ENCODE measurements at places on chromosomes 13 and 19.

GRCh38 chr13:45773944-45774343, 71.8 kb downstream of the CBY2 start:
- no peak for DNase-seq

- DNase-seq: peak; percentile 20
Observed at GRCh38 chr19:38134540-38135149, 89.4 kb downstream of the DPF1 start.

DNA sequence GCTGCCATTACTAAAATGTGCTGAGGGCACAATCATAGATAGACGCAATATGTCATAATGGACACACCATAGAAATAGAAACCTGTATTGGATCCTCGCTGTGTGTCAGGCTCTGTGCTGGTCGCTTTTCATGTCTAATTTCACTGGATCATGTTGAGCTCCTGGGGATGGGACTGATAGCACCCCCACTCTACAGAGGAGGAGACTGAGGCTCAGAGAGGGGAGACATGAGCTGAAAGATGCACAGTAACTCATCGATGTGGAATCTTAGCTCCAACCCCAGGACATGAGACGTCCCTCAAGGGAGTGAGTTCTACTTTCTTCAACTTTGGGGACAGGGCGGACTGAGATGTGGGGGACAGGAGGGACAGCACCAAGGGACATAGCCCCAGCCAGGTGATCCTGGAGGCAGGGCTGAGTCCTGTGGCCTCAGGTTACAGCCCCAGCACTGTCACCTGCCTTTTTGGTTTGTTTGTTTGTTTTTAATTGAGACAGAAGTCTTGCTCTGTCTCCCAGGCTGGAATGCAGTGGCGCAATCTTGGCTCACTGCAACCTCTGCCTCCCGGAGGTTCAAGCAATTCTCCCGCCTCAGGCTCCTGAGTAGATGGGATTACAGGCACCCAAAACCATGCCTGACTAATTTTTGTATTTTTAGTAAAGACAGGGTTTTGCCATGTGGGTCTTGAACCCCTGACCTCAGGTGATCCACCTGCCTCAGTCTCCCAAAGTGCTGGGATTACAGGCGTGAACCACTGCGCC, 6.6 kb upstream of the GIPC1 start:
- no peak for DNase-seq

- DNase-seq: no peak
Observed at GRCh38 chr13:48896312-48896711, 79.4 kb upstream of the FNDC3A start.

GRCh38 chr19:11581740-11582139, 4.3 kb upstream of the ACP5 start:
- no peak for DNase-seq

DNA sequence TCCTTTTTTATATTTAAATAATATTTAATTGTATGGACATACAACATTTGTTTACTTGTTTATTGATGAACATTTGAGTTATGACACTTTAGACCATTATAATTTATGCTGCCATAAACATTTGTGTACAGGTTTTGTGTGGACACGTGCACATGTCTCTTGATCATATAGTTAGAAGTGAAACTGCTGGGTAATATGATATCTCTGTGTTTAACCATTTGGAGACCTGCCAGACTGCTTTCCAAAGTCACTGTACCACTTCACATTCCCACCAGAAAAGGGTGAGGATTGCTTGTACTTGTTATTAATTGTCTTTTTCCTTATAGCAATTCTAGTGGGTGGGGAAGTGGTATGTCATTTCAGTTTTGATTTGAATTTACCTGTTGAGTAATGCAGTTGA, 145.6 kb upstream of the KLHL1 start:
- DNase-seq: no peak

DNA sequence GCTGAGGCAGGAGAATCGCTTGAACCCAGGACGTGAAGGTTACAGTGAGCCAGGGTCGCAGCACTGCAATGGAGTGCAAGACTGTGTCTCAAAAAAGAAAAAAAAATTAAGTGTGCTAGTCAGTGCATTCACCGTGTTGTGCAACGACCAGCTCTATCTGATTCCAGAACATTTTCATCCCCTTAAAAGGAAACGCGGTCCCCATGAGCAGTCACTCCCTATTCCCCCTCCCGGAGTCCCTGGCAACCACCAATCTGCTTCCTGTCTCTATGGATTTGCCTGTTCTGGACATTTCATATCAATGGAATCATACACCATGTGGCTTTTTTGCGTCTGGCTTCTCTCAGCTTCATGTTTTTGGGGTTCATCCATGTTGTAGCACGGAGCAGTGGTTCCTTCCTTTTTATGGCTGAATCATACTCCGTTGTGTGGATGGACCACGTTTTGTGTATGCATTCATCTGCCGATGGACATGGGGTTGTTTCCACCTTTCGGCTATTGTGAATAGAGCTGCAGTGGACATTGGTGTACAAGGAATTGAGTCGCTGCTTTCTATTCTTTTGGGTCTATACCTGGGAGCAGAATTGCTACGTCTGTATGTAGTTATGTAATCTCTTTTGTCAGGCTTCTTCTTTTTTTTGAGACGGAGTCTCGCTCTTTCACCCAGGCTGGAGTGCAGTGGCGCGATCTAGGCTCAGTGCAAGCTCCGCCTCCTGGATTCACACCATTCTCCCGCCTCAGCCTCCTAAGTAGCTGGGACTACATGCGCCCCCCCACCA, 19.8 kb downstream of the MYO9B start:
- no peak for DNase-seq

DNA sequence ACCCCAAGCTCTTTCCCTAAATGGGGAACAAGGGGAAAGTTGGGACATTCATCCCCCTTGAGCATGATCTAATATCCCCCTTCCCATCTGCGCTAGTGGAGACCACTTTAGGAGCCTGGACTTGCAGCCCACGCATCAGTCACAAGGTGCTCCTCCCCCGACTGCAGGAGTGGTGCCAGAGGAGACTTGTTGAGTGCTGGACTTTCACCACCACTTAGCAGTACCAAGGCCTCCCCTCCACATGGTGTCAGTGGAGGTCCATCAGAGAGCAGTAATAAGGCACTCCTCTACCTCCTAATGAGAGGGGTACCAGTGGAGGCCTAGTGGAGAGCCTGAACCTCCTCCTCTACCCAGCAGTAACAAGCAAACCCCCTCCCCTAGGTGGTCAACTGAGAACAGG, 22.5 kb downstream of the CAB39L start:
- DNase-seq: no peak

- no peak for DNase-seq
Observed at GRCh38 chr19:40400559-40400958, 10.6 kb upstream of the HIPK4 start.

DNA sequence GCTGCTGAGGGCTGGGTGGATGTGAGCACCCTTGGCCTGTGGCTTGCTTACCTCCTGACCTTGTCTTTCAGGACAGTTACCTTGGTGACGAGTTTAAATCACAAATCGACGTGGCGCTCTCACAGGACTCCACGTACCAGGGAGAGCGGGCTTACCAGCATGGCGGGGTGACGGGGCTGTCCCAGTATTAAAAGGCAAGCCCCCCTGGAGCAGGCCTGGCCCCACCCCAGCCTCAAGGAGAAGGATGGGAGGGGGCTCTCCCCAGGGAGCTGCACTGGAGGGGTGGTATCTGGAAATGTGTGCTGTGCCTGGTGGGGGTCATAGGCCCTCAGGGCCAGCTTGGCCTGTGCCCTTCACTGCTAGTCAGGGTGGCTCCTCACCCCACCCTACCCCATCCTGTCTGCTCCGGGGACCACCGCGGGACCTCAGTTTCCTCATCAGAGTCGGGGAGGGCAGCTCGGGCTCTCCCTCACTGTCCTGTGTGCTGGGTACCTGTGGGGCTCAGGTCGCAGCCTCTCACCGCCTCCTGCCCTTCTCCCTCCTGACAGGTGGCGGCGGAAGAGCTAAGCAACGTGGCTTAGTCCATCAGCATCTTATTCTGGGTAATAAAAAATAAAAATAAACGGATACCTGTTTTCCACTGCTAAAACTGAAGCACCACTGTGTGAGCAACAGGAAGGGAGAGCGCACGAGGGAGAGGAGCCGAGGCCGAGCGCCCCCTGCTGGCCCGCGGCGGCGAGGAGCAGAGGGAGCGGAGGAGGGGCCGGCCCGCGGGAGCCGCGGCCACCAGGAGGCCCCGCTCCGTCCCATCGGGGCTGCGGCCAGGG, 29.8 kb downstream of the CERS1 start:
- DNase-seq: no peak

DNA sequence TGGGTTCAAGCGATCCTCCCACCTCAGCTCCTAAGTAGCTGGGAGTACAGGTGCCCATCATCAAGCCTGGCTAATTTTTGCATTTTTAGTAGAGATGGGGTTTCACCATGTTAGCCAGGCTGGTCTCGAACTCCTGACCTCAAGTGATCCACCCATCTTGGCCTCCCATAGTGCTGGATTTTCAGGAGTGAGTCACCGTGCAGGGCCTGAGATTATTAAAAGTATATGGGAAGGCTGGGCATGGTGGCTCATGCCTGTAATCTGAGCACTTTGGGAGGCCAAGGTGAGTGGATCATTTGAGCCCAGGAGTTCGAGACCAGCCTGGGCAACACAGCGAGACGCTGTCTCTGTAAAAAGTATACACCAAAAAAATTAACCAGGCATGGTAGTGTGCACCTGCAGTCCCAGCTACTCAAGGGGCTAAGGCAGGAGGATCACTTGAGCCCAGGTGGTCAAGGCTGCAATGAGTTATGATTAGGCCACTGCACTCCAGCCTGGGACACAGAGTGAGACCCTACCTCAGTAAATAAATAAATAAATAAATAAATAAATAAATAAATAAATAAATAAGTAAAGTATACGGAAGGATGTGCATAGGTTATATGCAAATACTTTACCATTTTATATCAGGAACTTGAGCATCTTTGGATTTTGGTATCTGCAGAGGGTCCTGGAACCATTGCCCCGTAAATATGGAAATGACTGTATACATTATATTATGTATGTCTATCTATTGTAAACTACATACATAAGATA, 854 bp downstream of the IL12RB1 start:
- DNase-seq: no peak

DNA sequence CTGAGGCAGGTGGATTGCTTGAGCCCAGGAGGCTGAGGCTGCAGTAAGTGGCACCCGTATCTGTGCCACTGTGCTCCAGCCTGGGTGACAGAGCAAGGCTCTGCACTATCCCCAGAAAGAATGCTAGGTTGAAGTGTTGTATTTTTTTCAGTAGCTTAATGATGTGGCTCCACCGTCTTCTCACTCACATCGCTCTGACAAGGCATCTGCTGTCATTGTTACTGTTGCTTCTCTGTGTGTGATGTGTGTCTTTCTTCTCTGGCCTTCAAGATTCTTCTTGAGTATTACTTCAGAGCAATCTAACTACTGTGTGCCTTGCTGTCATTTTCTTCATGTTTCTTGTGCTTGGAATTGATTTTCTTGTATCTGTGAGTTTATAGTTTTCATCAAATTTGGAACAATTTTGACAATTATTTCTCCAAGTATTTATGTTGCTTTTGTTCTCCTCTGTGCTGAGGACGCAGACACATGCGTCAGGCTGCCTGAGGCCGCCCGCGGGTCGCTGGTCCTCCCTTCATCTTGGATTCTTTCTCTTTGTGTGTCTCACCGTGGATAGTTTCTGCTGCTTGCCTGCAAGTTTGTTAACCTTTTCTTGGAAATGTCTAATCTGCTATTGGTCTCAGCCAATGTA, 10.8 kb downstream of the ADPRHL1 start:
- no peak for DNase-seq

GRCh38 chr13:114268344-114269280, 12.8 kb upstream of the UPF3A start:
- DNase-seq: no peak

GRCh38 chr13:102510072-102510471, 86.7 kb upstream of the TPP2 start:
- no peak for DNase-seq

DNA sequence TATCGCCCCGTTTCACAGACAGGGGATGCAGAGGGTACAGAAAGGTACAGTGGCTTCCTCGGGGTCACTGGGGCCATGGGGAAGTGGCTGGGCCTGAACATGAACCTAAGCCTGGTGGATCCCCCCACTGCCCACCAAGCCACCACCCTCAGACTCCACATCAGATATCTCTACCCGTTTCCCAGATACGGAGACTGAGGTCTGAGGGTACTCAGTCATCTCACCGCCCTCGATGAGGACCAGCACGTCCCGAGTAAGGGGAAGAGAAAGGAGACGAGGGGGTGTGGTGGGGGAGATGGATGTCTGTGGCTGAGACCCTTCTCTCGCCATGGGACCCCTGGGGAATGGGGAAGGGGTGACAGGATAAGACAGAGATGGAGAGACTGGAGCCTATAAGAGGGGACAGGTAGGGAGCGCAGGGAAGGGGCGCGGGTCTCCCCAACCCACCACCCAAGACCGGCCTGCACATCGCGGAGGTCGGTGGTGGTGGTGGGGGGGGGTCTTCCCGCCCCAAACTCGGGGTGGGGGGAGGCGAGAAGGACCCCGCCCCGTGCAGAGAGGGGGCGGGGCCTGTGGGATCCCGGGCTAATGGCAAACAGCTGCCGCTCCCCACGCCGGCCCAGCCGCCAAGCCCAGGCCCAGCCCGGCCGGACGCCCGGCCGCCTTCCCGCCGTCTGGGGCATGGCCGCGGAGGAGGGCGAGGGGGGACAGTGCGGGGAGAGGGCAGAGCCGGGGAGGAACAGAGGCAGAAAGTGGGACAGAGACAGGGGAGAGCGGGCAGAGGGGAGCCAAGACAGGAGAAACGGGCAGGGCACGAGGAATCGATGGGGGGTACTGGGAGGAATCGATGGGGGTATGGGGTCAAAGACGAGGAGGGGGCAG, 698 bp downstream of the KANK2 start:
- DNase-seq: no peak

DNA sequence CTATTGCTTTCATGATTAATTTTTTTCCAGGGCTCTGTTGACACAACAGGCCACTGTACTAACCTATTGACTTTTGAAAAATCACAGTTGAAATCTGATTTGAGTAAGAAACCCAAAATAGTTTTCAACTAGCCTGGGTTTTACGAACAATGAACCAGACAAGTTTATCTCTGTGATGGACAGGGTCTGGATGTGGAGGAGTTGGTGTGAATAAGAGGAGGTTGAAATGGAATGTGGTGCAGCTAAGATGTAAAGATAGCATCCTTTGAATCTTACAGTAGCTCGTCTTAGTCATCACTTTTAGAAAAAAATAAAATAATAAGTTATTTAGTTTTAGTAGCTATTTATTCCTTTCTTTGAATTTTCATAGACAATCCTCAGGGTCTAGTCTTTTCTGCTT, 8.3 kb upstream of the OXGR1 start:
- DNase-seq: no peak

DNA sequence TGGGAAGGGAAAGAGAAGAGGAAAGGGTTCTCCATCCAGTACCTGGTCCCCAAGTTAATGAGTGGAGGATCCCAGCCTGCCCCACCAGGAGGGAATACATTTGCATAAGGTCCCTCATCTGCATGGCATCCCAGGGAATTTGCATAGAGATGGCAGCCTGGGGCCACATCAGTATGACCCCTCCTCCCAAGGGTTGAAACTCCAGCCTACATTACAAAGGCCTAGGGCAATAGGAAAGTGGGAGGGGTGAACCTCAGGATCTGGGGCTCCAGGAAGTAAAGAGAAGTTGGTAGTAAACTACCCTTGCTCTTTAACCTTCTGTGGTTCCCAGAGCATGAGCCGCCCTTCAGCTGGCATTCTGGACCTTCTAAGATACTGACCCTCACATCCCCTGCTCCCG, 6.8 kb upstream of the NECTIN2 start:
- no peak for DNase-seq

- DNase-seq: no peak
Observed at GRCh38 chr19:12667731-12668302, 1.2 kb downstream of the WDR83 start.

GRCh38 chr13:94658926-94659597, 53.3 kb downstream of the SOX21 start:
- no peak for DNase-seq

Measured in HS-27A (cell line).